ENCODE measurements at places on chromosomes 16 and 17. TPM values are rescaled to one million over a fixed set of nuclear protein-coding genes. Genes with fewer than 3 reads are reported as not detected.

The FOXJ1 gene
- not detected for total RNA-seq

The PABPN1L gene
- total RNA-seq = not detected

The HSD11B2 gene
- total RNA-seq = not detected

The PITPNM3 gene
- 0.61 TPM for total RNA-seq

The SYT17 gene
- 0.12 TPM for total RNA-seq

The PRSS27 gene
- total RNA-seq = 1.8 TPM

The PRR35 gene
- 0.32 TPM for total RNA-seq

The NETO2 gene
- 43.0 TPM for total RNA-seq

The APPBP2 gene
- total RNA-seq = 62.5 TPM

The TBC1D3B gene
- total RNA-seq = not detected

The MIEN1 gene
- 16.2 TPM for total RNA-seq

The CCL7 gene
- total RNA-seq = not detected

The C16orf89 gene
- not detected for total RNA-seq

The TBX6 gene
- 0.32 TPM for total RNA-seq

The JUP gene
- 10.4 TPM for total RNA-seq

The SLC52A1 gene
- total RNA-seq = 0.36 TPM

The TPSB2 gene
- total RNA-seq = not detected

The DBNDD1 gene
- 1.1 TPM for total RNA-seq

The EVPL gene
- not detected for total RNA-seq

The GCGR gene
- not detected for total RNA-seq

The TMIGD1 gene
- not detected for total RNA-seq

The NACA2 gene
- total RNA-seq = not detected

The SNAI3 gene
- total RNA-seq = not detected

The GUCY2D gene
- not detected for total RNA-seq

The CLEC3A gene
- total RNA-seq = not detected

The OR3A3 gene
- total RNA-seq = not detected

The STAC2 gene
- 0.16 TPM for total RNA-seq

The ZNF688 gene
- total RNA-seq = 12.5 TPM

The TGFB1I1 gene
- total RNA-seq = 139 TPM

The SBK1 gene
- under 0.01 TPM for total RNA-seq

The GLIS2 gene
- total RNA-seq = 6.0 TPM

The ATP2A1 gene
- under 0.01 TPM for total RNA-seq

The KRT32 gene
- total RNA-seq = not detected

The CHD9 gene
- 73.3 TPM for total RNA-seq

The SPATA32 gene
- total RNA-seq = not detected

The KRT20 gene
- total RNA-seq = not detected

The MT1M gene
- total RNA-seq = 1.6 TPM

The STX1B gene
- total RNA-seq = 0.97 TPM

The CASKIN1 gene
- 0.16 TPM for total RNA-seq

The KRTAP4-4 gene
- total RNA-seq = not detected

The KRT28 gene
- total RNA-seq = not detected

The FOXN1 gene
- not detected for total RNA-seq

The VAMP2 gene
- 4.4 TPM for total RNA-seq

The CES4A gene
- 6.8 TPM for total RNA-seq

The DOC2B gene
- not detected for total RNA-seq

The IL21R gene
- 0.73 TPM for total RNA-seq

All from hair follicle dermal papilla cell (primary cell).